ENCODE measurements at places on chromosomes 6 and 20. TPM values are rescaled to one million over a fixed set of nuclear protein-coding genes. Genes with fewer than 3 reads are reported as not detected.

The VSTM2L gene
- total RNA-seq, result not detected

The PCSK2 gene
- total RNA-seq, result not detected

The MCCD1 gene
- total RNA-seq, result not detected

The MATN4 gene
- total RNA-seq, result not detected

The IMPG1 gene
- not detected for total RNA-seq

The GTPBP2 gene
- 77.6 TPM for total RNA-seq

The IL22RA2 gene
- not detected for total RNA-seq

The DEFB132 gene
- total RNA-seq, result not detected

The ECT2L gene
- total RNA-seq, result not detected

The FAM83B gene
- total RNA-seq, result not detected

The HSPA1L gene
- 0.74 TPM for total RNA-seq

The ZNF334 gene
- total RNA-seq, result 1.6 TPM

The MUC22 gene
- total RNA-seq, result not detected

The IGF2R gene
- 60.2 TPM for total RNA-seq

The PBOV1 gene
- total RNA-seq, result not detected

The PERP gene
- 27.4 TPM for total RNA-seq

The SDC4 gene
- total RNA-seq, result 32.0 TPM

The SNPH gene
- 5.5 TPM for total RNA-seq

The NKAIN2 gene
- not detected for total RNA-seq

Data from endothelial cell of umbilical vein (primary cell).